ENCODE measurements at places on chromosomes 1 and 21. TPM values are rescaled to one million over a fixed set of nuclear protein-coding genes. Genes with fewer than 3 reads are reported as not detected.

Gene RNF186
- not detected for total RNA-seq

Gene PTCH2
- total RNA-seq, result 1.3 TPM

DNA sequence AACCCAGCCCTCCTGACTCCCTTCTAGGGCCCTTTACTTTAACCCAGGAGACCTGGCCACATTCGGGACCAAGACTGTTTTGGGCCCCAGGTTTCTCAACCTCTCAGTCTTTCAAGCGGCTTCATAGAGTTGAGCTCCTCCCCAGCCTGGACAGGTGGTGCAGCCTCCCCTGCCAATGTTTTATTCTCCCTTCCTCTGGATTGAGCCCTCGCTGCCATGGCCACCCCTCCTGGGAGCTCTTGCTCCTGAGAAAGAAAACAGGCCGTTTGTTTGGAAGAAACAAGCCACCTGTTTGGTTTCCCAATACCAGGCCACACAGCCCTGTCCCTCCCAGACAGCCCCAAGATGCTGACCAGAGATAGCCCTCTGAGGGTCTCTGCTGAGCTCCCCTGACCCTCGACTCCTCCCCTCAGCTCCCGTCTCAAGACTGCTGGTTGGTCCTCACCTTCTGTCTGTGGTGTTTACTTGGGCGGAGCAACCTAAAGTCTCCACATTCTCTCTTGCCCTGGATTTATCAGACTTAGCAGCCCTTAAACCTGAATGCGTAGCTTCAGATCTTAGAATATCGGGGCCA is 3.3 kb downstream of the TMEM51 start:
- DNase-seq, result no peak

DNA sequence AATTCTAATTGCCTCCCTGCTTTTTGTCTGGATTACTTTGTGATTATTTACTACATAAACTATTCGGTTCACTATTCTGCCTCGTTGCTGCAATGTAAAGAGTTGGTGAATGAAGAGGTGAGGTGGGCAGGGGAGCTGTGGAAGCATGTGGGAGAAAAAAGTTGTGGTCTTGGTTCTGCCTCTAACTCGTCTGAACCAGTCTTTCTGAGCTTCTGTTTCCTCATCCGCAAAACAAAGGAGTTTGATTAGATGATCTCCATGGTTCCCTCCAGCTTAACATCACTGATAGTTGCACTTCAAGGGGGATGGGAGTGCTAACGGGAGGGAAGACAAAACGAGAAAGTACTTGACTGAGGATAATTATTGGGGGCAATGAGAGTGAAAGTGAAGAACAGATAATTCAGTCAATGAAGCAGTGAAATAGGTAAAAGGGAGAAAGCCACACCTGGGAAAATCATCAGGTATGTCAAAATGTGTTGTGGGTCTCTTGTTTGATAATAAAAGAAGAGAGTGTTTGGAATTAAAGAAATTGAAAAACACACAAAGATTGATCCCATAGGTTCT is 26.2 kb upstream of the UHMK1 start:
- DNase-seq, result no peak

DNA sequence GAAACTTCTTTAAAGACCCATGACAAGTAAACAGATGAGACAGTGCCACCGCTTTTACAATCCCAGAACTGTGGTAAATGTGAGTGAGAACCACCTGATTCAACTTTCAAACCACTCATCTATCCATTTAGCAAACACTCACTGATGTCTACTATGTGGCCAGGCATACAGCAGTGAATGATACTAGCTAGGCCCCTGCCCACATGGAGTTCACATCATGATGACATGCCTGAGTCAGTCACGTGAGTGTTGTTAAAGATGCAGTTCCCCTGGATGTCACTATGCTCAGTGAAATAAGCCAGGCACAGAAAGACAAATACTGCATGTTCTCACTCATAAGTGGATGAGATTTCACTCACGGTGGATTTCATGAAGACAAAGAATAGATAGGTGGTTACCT is 28.4 kb downstream of the STX6 start:
- no peak for DNase-seq

Gene CD52
- 2.7 TPM for total RNA-seq

DNA sequence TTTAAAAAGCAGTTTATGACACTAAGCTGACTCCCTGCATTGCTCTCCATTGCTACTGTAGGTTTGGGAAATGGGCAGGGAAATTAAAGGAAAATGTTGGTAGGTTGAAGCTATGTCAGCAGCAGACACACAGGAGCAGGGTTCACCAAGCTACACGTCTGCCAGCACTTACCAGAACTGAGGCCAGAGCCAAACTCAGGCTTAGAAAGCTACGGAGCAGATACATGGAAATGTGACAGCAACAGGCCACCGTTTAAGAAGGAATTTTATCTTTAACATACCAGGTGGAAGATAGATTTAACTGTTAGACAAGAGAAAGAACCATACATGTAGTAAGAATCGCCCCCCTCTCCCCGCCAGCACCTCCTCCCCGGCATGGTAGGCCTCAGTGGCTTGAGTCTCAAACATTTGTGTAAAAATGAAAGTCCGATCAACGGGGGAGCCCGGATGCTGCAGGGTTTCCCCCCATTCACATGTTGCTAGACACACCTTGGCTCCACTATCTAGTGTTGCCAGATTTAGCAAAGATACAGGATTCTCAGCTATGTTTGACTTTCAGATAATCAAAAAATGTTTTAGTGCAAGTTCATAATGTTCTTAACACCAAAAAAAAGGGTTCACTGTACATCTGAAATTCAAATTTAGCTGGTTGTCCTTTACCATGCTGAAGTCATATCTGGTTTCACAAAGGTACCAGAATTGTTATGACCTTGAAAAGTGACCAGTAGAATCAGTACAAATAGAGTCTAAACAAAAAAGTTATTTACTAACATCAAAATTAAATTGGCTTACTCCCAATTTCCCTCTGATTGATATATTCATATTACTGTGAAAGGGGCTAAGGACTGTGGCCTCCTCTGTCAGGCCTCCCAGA is 6.7 kb downstream of the OR2T11 start:
- no peak for DNase-seq

- no peak for DNase-seq
Measured at GRCh38 chr1:185421485-185422107, 104.6 kb upstream of the IVNS1ABP start.

- DNase-seq, result no peak
Measured at GRCh38 chr1:47711184-47711847, 273.5 kb downstream of the FOXD2 start.

DNA sequence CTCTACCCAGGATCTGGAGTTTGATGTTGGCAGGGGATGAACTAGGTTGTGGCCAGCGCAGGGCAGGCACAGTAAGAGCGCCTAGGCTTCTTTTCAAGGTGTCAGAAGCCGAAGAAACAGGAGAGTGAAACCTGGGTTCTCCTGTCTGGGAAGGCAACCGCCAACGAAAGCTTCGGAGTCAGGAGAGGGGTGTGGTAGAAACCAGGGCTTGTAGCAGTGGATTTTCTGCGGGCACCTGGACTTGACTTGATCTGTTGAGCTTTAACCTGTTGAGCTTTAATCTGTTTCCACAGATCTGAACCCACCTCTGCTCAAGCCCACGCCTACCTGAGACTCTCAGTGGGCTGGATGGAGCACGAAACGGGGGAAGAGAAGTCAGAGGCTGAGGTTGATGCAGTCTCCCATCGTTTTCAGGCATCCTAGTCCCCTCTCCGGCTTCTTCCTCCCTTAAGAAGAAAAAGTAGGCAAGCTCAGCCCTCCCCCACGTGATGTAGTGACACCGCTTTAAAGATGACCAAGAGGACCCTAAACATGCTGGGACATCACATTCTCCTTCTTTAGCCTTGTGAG is 9.3 kb downstream of the HLX start:
- no peak for DNase-seq

GRCh38 chr21:31517664-31518414 is 141.7 kb upstream of the SOD1 start:
- DNase-seq, result no peak

- no peak for DNase-seq
Measured at GRCh38 chr1:88061492-88062177, 622.4 kb upstream of the PKN2 start.

Gene CFHR3
- 0.81 TPM for total RNA-seq

DNA sequence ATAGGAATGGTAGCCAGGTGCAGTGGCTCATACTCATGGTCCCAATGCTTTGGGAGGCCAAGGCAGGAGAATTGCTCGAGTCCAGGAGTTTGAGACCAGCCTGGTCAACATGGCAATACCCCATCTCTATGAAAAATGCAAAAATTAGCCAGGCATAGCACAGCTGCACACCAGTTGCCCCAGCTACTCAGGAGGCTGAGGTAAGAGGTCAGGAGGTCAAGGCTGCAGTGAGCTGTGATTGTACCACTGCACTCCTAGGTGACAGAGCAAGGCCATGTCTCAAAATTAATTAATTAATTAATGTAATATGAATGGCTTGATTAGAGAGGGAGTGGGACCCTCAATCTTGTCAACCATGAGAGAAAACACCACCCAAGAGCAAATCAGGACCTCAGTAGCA is 198.7 kb upstream of the DUSP10 start:
- DNase-seq, result no peak

- no peak for DNase-seq
Measured at GRCh38 chr1:160284220-160284781, 632 bp downstream of the PEX19 start.

GRCh38 chr1:187477103-187477502 is 648.4 kb downstream of the PLA2G4A start:
- no peak for DNase-seq

GRCh38 chr1:55275151-55275748 is 60.1 kb upstream of the USP24 start:
- no peak for DNase-seq

GRCh38 chr1:26016953-26017545 is 4.5 kb upstream of the EXTL1 start:
- no peak for DNase-seq

GRCh38 chr1:17573518-17574041 is 34.1 kb downstream of the ARHGEF10L start:
- no peak for DNase-seq

GRCh38 chr1:208997726-208998312 is 585.7 kb upstream of the CAMK1G start:
- no peak for DNase-seq

DNA sequence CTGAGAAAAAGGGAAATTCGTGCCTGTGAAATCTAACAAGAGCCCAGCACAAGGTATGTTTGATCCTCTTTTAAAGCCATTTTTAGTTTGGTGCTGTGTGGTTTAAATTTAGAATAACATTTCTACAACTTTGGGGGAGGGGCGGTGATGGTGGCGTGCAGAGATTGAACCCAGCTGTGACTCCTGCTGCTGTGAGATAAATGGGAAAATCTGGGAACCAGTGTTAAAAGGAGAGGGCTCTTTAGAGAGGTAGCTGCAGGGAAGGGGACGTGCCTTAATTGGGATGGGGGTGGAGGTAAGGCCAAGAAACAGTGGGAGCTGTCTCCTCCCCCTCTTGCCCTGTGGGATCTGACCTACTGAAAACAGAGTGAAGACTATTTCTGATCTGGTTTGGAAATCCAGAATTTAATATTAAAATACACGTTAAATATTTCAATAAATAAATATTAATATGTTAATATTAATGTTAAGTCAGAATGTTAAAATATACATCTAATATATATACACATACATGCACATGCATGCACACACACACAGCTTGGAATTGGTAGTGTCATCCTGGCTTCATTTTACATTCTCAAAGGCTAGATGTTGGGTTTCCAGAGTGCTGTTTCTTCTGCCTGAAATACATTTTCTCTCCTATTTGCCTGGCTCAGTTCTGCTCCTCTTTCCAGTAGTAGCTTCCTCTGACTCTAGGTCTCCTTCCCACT is 30.1 kb upstream of the DNAJC6 start:
- DNase-seq, result no peak

Gene TNFAIP8L2
- 14.1 TPM for total RNA-seq

DNA sequence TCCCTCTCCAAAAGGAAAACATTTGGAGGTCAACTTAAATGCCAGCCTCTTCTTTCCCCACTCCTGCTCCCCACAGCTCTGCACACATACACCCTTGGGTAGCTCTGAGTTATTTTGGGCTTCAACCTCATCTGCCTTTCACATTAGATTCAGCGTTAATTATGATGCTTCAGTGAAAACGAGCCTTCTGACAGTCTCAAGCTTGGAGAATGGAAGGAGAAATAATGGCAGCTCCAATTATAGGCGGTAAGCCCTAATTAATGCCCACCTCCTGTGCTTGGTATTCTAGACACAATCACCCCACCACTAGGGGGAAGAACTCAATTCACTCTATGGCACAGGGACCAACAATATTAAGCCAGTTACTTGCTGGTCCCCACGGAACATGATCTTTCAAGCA is 397.9 kb downstream of the BRINP2 start:
- DNase-seq, result no peak

- no peak for DNase-seq
Measured at GRCh38 chr21:20108976-20109540, 889.2 kb upstream of the NCAM2 start.

DNA sequence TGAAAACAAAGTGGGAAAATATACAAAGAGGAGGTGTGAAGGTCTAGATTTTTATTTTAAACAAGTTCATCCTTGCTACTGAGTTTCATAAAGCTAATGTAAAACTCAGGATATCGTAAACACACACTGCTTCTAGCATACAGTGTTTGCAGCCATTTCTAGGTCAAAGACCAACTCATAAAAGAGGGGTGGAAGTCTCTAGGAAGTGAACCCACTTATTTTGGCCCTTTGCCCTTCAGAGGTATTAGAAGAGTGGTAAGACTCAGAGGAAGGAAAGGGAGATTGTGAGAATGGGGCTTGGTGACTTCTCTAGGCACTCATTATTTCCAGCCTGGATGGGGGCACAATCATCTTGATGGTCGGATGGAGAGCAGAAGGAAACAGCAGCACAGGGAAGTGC is 91.2 kb downstream of the TNFSF18 start:
- no peak for DNase-seq

DNA sequence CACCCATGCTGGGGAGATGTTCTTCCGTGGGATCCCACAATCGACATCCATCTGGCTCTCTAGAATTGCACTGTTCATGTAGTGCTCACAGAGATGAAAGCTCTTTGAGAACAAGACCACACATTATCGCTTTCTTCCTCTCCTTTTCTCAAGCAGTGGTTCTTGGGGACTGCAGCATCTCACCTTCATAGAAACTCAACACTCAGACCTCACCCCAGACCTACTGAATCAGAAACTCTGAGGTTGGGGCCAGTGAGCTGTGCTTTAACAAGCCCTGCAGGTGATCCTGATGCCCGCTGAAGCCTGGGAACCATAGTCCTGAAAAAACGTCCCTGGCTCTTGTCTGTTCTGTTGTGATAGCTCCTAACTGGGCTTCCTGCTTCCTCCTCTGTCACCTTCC is 251.3 kb upstream of the FGGY start:
- DNase-seq, result no peak

DNA sequence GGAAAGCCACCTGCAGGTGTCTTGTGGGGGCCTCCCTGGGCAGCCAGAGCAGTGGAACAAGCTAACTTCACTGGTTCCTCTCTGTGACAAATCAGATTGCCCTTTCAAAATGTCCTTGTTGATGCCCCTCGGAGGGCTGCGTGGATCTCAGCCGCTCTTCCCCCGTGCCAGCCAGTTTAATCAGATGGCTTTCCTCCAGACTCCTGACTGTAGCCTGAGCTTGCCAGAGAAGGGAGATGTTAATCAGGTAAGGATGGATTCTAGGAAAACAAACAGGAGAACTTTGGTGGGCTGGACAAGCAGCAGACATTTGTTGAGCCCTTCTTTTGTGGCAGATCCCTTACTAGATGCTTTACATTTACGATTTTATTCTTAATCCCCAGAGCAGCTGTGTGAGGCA is 88.2 kb downstream of the DMRTA2 start:
- DNase-seq, result no peak

All from thoracic aorta (tissue), 2 donors.